Activated CD4-positive, alpha-beta T cell treated with anti-CD3 and anti-CD28 coated beads, Interleukin-2, Interleukin-6, amounts not matched to agents 100 ng/mL and 50 ng/mL, durations not matched to agents 16 hours and 8 hours (primary cell): ENCODE measurements at places on chromosomes 4 and X.

GRCh38 chr4:136768925-136769275 lies 763.4 kb downstream of the PCDH18 start:
- no peak for DNase-seq

DNA sequence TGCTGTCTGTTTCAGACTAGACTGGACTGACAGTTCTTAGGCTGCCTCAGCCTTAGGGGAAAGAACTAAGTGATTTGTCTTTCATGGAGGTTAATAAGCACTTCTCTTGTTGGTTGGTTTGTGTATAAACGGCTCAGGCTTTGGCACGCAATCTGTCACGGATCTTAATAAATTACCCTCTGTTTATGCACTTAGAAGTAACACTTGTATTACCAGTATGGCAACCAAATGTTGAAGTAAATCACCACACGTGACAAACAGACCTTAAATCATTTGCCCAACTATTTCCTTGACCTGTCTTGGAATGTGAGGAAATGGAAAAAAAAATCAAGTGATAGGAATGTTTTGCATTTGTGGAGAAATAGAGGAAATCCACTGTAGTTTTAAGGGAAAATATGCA lies 69.9 kb downstream of the TEX13A start:
- DNase-seq: no peak

DNA sequence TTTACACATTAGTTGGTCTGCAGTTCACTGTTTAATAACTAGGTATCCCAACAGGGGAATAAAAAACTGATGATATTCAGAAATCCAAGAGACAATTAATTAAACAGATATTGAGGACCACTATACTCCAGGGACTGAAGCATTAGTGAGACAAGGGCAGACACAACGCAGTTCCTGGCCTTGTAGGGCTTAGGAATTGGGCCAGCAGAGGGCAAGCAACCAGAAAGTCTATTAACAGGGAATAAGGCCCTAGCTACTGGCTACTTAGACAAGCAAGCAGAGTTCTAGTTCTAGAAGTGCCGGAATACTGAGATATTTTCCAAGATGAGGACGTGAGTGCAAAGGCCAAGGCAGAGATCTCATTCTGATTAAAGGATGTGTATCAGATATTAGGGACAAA lies 58.6 kb upstream of the ADGRA3 start:
- DNase-seq: no peak

- peak; percentile 0 for DNase-seq
Observed at GRCh38 chrX:29453333-29453732, 762.0 kb upstream of the MAGEB2 start.

DNA sequence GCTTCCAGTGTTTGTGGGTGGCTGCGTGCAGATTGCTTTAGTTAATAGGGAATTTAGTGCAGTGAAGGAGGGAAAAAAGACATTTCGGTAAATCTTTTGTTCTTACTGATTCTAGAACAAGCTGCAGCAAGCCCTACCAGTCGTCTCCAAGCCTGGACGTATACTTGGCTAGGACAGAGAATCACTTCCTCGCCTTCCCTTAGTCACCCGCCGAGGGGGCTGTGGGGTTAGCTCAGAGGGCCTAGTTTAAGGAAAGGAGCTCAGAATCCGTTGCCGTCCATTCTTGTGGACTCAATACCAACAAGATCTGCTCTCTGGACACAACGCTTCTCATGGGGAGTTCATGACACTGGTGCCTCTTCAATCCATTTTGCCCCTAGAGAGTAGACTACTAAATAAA lies 36.3 kb upstream of the FAT1 start:
- no peak for DNase-seq

- DNase-seq: no peak
Observed at GRCh38 chr4:82201303-82201702, 172.5 kb downstream of the HNRNPD start.

DNA sequence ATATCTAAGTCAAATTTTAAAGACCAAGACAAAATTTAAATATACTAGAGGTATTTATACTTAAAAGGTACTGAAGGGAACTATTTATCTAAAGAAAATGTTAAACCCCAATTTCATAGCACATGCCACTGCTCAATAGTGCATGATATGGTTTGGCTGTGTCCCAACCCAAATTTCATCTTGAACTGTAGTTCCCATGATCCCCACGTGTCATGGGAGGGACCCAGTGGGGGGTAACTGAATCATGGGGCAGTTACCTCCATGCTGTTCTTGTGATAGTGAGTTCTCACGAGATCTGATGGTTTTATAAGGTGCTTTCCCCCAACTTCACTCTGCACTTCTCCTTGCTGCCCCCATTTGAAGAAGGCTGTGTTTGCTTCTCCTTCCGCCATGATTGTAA lies 32.3 kb downstream of the MAML3 start:
- DNase-seq: no peak
